Gastrocnemius medialis (tissue), 4 donors: ENCODE measurements at places on chromosomes 7 and 10.

DNA sequence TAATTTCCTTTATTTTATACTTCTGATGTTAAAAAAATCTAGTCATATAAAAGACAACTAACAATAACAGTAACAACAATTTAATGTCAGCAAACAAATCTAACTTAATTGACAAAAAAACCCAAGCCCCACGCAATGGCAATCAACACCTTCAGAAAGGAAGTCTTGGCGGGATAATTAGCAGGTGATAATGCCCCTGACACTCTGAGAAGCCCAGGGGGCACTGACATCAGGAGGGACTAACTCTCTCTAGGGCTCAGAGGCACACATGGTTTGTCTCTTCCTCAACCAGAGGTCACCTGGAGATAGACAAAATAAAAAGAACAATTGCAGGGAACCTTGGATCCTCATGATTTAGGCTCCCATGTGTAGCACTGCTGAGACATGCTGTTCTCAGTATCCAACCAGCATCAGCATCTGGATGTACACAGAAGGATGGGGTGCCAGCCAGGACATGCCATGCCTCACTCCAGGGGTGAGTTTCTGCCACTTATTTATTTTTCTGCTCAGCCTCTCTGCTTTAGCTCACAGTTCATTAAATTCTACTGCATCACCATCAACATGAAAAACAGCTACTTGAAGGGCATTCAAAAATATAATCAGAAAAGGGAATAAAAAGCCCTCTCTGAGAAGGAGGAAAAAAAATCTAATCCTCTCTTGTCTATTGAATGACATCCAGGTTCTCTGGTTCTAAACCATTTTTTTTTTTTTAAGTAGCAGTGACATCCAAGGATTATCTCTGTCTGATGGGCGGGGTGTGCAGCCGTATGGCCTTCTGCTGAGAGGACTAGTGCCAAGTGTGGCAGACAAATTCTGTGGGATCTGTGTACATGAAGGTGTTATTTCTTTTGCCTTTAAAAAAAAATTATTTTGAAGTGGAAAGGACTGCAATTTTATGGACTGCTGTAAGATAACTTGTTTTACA lies 96.3 kb downstream of the ATXN7L1 start:
- no peak for DNase-seq

DNA sequence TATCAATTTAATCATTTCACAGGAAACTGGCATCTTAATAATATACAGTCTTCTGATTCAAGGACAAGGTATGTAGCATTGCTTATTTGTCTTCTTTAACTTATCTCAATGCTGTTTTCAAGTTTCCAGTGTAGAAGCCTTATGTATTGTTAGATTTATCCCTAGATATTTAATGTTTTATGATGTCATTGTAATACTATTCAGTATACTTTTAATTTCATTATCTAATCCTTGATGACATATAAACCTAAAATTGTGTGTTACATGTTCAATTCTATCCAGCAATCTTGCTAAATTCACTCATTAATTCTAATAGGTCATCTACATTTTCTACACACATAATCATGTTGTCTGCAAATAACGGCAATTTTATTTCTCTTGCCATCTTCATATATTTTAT lies 126.3 kb upstream of the SEC61G start:
- no peak for DNase-seq

- DNase-seq = peak; percentile 71
Measured at GRCh38 chr7:27520815-27521790, 141.6 kb downstream of the HIBADH start.

- DNase-seq = no peak
Measured at GRCh38 chr10:125631806-125632205, 51.2 kb downstream of the TEX36 start.

DNA sequence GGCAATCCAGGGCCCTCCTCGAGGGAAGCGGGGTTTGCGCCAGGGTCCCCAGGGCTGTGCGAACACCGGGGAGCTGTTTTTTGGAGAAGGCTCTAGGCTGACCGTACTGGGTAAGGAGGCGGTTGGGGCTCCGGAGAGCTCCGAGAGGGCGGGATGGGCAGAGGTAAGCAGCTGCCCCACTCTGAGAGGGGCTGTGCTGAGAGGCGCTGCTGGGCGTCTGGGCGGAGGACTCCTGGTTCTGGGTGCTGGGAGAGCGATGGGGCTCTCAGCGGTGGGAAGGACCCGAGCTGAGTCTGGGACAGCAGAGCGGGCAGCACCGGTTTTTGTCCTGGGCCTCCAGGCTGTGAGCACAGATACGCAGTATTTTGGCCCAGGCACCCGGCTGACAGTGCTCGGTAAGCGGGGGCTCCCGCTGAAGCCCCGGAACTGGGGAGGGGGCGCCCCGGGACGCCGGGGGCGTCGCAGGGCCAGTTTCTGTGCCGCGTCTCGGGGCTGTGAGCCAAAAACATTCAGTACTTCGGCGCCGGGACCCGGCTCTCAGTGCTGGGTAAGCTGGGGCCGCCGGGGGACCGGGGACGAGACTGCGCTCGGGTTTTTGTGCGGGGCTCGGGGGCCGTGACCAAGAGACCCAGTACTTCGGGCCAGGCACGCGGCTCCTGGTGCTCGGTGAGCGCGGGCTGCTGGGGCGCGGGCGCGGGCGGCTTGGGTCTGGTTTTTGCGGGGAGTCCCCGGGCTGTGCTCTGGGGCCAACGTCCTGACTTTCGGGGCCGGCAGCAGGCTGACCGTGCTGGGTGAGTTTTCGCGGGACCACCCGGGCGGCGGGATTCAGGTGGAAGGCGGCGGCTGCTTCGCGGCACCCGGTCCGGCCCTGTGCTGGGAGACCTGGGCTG lies 26.0 kb downstream of the PRSS2 start:
- no peak for DNase-seq

- DNase-seq = no peak
Measured at GRCh38 chr7:14900051-14900450, 2.5 kb downstream of the DGKB start.

- DNase-seq = no peak
Measured at GRCh38 chr7:88772776-88773175, 13.3 kb downstream of the ZNF804B start.

- DNase-seq = no peak
Measured at GRCh38 chr7:13017333-13017857, 330.0 kb downstream of the ARL4A start.

GRCh38 chr7:158295966-158296797 lies 291.4 kb downstream of the PTPRN2 start:
- no peak for DNase-seq

- DNase-seq = peak; percentile 71
Measured at GRCh38 chr10:59283456-59284091, 78.8 kb downstream of the FAM13C start.

GRCh38 chr10:526651-527312 lies 162.7 kb downstream of the DIP2C start:
- no peak for DNase-seq

GRCh38 chr7:4849390-4849789 lies 12.4 kb downstream of the PAPOLB start:
- no peak for DNase-seq

DNA sequence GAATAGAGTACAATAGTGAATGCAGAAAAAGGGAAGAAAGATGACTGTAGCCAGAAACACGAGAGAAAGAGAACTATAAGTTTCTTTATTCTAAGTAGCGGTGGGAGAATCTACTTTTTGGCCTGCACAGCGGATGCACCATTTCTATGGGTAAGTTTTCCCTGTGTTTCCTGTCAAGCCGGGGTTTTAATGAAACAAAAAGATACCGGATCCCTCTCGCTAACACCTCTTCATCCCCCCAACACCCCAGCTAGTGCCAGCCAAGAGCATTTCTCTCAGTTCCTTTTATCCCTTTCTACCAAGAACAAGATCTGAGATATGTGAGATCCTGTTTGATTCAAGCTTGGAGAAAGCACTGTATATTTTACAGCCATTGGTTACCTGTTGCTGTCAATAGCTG lies 14.7 kb downstream of the PTPRZ1 start:
- no peak for DNase-seq

DNA sequence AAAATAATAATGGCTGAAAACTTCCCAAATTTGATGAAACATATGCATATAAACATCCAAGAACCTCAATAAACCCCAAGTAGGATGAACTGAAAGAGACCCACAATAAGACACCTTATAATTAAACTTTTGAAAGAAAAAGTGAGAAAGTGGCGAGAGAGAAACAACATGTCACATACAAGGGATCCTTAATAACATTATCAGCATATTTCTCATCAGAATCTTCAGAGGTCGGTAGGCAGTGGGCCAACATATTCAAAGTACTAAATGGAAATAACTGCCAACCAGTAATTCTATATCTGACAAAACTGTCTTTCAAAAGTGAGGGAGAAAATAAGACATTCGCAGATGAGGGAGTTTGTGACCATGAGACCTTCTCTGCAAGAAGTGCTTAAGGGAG lies 16.6 kb upstream of the CCDC6 start:
- DNase-seq = no peak

DNA sequence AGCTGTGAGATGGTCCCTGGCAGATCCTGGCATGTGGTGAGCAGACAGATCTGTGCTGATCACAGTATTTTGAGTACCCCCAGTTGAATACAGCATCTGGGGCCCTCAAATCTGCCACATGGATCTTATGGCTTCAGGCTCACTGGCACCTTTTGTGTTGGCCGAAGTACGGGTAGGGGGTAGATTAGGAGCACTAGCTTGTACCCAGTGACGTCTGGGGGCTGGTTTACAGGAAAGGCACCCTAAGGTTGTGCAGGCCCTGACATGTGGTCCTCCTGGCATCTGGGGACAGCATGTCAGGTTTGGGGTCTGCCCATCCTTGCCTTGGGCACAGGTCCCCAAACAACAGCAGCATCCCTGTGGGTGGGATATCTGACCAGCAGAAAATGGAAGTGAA lies 53.2 kb downstream of the SYPL1 start:
- no peak for DNase-seq

DNA sequence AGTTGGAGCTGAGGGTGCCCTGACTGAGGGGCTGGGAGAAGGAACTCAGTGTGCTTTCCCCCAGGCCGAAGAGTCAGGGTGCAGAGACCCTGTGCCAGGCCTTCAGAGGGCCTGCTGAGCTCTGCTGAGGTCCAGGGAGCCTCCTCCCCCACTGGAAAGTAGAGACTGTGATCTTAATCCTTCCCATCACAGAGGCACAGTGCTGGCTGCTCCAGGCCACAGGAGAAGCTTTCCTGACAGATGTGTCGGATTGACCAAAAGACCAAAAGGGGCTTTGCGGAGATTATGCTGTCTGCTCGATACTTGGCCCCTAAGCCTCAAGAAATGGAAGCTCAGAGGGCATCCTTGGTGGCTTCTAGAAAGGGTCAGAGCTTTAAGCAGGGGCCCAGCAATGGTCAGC lies 32.9 kb upstream of the BTRC start:
- no peak for DNase-seq

DNA sequence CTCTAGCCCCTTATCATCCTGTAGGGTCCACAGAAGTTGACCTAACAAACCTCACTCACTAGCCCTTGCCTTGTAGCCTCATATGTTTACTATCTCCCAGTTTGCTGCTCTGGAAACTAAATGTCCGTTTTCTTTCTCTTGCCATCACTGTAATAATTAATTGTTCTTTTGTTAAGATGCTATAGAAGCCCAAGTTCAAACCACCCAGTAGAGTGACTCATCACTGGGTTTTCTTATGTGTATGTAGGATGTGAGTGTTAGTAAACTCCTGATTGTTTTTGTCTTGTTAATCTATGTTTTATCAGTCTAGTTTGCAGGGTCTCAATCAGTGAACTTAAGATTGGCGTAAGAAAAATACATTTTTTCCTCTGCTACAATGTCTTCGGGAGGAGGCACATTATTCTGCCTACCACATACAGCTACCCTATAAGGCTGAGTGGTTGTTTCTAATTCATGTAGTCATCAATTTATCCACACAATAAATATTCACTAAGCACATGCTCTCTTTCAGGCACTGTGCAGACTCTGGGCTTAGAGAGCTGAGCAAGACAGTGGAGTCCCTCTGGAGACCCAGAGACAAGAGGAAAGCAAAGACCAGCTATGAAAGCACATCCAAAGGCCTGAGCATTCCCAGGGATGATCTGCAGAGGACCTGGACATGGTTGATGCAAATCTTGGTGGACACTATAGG lies 474.1 kb upstream of the AKR1E2 start:
- DNase-seq = no peak

DNA sequence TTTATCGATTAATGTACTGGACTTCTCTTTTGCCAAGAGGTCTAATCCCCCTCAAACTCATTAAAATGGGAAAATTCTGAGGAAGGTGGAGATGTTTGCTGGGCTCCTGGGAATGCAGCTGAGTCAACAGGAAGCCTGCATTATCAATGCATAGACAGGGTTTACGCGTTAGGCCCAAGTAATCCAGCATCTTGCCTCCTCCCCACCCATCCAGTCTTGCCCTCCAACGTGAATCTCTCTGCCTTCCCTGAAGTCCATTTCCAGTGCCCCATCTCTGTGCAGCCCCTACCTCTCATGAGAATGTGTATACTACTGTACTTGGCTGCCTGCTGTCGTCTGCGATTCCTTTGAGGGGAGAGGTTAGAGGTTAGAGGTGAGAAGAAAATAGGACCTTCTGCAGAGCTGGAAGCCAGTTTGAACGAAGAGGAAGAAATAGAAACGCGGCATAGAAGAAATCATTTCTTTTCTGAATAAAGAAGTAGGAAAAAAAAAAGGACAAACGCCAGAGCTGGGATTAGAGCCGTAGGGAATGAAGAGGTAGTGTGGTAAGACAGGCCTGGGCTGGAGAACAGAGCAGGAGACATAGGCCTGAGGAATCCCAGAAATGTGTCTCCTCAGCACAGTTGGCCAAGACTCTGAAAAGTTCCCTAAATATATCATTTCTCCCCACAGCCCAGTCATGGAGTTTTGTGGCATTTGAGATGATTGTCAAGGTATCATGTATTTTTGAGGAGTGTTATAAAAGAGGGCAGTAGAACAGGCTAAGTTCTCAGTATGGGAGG lies 75.6 kb downstream of the MYOF start:
- no peak for DNase-seq

DNA sequence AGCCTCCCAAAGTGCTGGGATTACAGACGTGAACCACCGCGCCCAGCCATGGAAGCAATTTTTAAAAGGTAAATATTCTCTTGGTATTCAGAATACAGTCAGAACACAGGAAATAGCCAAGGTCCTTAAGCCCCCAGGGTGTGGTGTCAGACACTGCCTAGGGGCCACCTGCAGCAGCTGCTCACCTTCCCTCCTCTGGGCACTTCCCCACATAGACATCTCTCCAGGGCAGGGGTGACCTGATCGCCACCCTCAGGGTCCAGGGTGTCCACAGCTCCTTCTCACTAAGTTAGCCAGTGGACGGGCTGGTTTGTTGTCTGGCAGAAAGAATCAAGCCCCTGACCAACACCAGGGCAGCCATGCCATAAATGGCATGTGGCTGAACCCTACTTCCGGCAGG lies 15.9 kb downstream of the URGCP start:
- DNase-seq = no peak

DNA sequence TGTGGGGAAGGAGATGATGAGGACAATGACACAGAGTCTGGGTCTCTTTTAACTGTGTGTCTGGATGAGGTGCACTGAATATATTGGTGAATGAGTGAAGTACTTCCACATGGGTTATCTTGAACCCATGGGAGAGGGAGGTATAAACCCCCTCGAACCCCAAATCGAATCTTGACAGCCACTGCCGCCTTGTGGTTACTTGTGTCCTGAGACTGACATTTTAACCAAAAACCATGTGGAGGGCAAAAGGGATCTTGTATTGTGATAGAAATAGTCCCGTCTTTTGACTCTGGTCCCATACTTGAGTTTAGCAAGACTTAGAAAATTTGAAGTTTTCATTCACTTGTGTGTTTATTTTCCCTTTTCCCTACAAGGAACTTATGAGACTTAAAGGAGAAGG lies 283.3 kb downstream of the PHTF2 start:
- DNase-seq = no peak

- DNase-seq = no peak
Measured at GRCh38 chr10:92880233-92880861, 32.0 kb downstream of the EXOC6 start.
